Mesenchymal stem cell (in vitro differentiated cells and primary cell): ENCODE measurements at places on chromosomes 3 and 15.

DNA sequence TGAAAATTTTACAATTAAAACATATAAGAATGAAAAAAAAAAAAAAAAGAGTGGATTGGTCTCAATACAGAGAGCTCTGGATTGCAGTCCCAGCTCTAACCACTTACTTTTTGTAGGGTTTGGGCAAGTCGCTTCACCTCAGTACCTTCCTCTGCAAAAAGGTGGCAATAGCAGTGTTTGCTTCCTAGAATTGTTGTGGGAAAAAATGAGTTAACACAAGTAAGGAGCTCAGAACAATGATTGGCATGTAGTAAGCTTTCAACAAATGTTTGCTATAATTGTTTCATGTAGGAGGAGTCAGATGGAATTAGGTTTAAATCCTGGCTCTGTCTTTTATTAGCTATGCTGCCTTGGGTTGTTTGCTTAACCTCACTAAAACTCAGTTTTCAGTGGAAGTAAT, 425.2 kb upstream of the TBL1XR1 start:
- DNase-seq = no peak

DNA sequence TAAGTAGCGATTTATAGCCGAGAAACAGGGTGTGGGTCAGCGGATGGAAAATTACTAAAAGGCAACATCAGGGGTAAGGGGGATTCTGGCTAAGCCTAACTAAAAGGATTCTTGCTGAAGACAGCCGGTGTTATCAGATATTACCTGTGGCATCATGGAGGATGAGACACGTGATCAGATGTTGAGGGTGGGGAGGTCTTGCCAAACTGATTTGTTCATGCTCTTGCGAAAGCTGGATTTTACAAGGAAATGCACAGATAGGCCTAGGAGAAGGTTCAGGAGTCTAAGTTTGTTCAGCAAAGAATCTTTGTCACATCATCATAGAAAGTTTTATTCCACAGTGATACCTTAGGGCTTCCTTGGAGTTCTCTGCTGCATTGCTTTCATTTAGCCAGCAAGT, 396.8 kb upstream of the TBL1XR1 start:
- DNase-seq = no peak

DNA sequence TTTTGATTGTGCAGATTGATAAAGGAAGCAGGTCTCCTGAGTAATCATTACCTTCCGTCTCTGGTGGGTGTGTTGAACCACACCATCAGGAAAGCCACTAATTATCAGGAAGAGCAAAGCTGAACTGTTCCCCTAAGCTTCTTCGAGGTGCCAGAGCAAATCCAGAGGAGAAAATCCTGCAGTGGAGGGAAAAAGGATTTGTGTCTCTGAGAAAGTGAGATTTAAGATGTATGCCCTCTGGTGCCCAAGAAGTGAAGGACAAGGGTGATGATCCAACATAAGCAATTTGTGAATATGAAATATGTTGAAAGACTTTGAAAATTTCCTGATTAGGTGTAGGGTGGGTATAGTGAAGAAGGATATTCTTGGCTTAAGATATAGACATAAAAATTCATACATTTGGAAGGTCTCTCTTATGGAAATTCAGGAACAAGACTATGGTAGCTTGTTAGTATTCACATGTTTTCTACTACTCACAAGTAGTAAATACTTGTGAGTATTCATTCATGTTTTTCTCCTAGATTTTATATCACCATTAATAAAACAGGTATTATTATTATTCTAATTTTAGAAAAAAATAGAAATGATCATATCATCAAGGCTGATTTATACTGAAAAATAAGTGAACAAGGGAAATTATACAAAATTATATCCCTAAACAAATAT, 34.8 kb downstream of the COMMD2 start:
- peak; percentile 80 for DNase-seq

GRCh38 chr15:85151861-85152260, 170.2 kb downstream of the PDE8A start:
- DNase-seq = no peak

GRCh38 chr3:134625462-134625861, 25.4 kb downstream of the KY start:
- no peak for DNase-seq

- DNase-seq = no peak
These were observed 78.8 kb upstream of the CTNNB1 start for GRCh38 chr3:41120460-41120859.

GRCh38 chr3:39641274-39641673, 168.1 kb upstream of the MYRIP start:
- DNase-seq = no peak

- DNase-seq = no peak
These were observed 8.8 kb upstream of the AEN start for GRCh38 chr15:88612186-88612796.
